Stimulated activated CD4-positive, alpha-beta T cell treated with anti-CD3 and anti-CD28 coated beads, Interleukin-15, amount 100 ng/mL, for 1 hour (primary cell): ENCODE measurements at places on chromosomes 11 and 22.

GRCh38 chr22:20206709-20207215, 55.9 kb upstream of the CCDC188 start:
- DNase-seq, result no peak

GRCh38 chr11:100832829-100833228, 145.7 kb downstream of the ARHGAP42 start:
- DNase-seq, result no peak

DNA sequence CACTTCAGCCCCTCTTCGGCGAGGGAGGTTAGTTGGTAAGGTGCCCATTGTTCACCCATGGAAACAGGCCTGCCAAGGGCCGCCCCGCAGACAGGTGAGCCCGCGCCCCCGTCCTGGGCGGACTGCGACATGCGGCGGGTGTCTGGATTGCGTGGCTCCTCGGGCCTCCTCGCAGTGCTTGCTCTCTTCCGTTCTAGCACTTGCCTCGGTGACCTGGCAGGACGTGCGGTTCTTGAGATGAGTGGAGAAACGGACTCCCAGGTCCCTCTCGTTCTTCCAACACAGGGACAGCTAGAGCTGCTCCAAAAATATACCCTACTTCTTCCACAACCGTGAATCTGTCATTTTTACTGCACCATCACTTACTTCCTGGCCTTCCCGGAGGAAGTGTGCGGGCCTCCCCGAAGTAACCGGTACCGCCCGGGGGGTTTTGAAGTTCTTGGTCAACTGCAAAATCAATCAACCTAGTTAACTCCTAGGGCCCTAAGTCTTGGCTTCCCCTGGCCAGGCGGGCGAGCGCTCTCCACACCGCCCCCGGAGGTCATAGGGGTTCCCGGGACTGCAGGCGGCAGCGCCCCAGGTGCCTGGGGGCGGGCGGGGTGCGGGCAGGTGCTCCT, 745 bp upstream of the ZBTB44 start:
- peak; percentile 18 for DNase-seq

GRCh38 chr11:67605231-67606011, 1.3 kb upstream of the NDUFV1 start:
- DNase-seq, result no peak

GRCh38 chr11:26914968-26915367, 78.9 kb upstream of the FIBIN start:
- DNase-seq, result no peak

- no peak for DNase-seq
These were observed 9.9 kb upstream of the SEC14L3 start for GRCh38 chr22:30481711-30482110.

DNA sequence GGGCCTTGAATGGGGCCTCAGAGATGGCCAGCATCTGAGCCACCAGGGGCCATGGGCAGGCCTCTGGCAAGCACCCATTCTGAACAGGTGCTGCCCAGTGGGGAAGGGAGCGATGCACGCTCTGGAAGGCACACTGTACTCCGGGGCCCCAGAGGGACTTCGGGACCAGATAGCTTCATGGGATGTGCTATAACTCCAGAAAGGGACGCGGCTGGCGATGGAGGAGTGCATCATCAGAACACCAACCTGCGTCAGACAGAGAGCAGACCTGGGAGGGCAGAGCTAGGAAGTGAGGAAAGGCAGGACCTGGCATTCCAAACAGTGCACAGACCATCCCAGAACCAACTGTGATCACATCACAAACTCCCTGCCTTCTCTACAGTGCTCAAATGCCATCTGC, 16.8 kb downstream of the DGCR2 start:
- DNase-seq, result no peak

DNA sequence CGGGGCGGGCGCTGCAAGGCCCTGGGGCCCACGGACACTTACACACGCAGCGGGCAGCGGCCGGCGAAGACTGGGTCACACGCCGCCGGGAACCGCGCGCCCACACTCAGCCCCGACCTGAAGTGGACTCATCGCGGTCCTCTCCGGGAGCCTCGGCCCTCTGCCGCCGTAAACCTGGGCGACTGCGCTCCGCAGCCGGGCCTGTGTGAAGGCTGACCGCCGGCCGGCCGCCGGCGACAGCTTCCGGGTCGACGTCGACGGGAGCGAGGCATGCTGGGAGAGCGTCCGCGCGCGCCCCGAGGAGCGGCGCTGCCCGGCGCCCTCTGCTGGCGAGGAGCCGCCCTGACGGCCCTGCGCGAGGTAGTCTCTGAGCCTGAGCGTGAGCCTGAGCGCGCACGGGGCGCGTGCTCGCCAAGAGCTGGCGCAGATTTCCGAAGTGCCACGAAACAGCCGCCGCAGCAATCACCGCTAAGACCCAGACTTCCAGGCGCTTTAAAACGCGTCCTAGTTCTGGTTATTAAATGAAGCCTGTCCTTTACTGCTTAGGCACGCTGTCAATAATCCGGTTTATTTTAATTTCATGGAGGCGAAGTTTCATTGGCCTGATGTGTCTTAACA, at the start of gene SNX19:
SNX19 (minus strand) TSS at position 242 of the 618 bp plus-strand sequence. CDS start 540 bp downstream, outside the sequence.
- peak; percentile 89 for DNase-seq
